ENCODE measurements at places on chromosomes 2 and 18. TPM values are rescaled to one million over a fixed set of nuclear protein-coding genes. Genes with fewer than 3 reads are reported as not detected.
A peak's percentile ranks its signal among the peaks of the same experiment; 100 is the strongest.

DNA sequence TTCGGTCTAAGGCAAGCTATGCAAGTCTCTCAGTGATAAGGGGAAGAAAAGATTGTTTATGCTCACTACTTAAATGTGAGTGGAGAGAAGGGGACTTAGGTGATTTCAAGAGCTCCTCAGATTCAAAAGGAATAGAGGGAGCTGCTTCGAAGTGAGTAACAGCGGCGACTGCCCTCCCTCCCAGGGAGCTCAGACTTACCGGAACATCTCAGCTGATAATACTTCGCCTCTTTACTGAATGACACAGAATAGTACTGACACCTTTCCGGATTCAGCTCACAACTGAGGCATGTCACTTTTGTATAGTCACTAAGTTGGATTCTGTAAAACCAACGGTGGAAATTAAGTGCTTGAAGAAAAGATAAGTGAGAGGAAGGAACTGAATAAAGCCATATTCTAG is 55.5 kb downstream of the DPP4 start:
- DNase-seq, result no peak

The NGEF gene
- total RNA-seq, result 28.7 TPM

The ANKRD30BL gene
- 21.0 TPM for total RNA-seq

GRCh38 chr2:173942861-173943523 is 22.2 kb downstream of the SP3 start:
- no peak for DNase-seq

DNA sequence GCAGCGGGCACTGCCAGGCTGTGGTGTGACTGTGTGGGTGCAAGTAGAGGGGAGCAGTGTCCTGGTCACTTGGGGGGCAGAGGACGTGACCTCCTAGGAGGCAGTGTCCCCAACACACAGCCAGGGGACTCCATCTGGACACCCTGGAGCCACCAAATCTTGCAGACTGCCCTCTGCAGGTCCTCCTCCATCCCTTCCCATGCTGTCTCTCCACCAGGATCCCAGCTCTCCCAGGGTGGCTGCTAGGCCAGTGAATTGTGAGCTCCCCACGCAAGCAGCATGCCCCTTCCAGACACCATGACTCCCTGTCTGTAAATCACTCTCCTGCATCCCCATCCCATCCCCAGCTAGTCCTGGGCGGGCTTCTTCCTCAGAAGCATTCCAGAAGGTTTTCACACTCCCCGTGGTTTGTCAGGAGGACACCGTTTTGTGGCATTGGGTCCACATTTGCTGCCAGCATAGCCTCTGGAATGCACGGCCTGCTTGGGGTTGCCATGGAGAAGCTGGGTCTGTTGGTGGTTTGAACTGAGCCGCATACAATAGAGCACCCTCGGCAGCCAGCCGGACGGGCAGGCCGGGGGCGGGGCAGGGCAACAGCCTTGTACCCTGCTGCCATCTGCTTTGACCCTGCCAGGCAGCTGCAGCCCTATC is 210.7 kb downstream of the KLHL29 start:
- DNase-seq, result no peak

- no peak for DNase-seq
Measured at GRCh38 chr2:26847307-26847654, 651 bp upstream of the DPYSL5 start.

The GTF2A1L gene
- 36.1 TPM for total RNA-seq

DNA sequence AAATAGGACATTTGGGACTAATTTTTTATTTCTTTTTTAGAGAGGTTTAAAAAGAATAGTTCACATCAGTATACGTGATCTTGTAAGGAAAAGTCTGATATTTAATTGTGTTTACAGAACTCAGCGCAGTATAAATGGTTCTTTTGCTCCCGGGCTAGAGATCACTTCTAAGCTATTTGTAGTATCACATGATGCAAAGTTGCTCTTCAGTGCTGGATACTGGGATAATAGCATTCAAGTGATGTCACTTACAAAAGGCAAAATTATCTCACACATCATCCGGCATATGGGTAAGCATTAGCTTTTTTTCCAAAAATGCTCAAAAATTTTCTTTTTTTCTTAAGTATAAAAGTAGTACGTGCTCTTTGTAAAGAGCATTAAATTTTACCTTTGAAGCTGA is 37.4 kb upstream of the CYP20A1 start:
- no peak for DNase-seq

GRCh38 chr2:8514796-8515758 is 166.8 kb upstream of the ID2 start:
- peak; percentile 58 for DNase-seq

GRCh38 chr2:101300164-101300563 is 8.3 kb downstream of the RNF149 start:
- DNase-seq, result no peak

DNA sequence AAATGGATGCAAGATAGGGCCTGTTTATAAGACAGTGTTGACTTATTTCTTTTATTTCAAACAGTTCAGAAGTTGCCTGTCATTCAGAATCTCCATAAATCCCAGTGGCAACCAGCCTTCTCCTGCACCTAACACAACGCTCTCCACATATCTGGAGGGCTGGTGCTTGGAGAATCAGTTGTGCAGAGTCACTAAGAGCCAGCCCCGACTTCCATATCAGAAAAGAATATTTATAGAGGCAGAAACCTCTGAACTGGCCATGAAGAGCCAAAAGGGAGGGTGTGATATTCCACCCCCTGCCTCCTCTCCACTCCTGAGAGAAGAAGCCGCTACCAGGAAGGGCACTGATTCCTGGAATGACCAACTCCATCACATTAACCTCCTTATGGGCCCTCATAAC is 34.0 kb upstream of the B4GALT6 start:
- DNase-seq, result no peak

GRCh38 chr2:55138014-55138881 is 88.0 kb upstream of the RTN4 start:
- DNase-seq, result no peak

The EFEMP1 gene
- 8.6 TPM for total RNA-seq

The C2orf78 gene
- 18.6 TPM for total RNA-seq

DNA sequence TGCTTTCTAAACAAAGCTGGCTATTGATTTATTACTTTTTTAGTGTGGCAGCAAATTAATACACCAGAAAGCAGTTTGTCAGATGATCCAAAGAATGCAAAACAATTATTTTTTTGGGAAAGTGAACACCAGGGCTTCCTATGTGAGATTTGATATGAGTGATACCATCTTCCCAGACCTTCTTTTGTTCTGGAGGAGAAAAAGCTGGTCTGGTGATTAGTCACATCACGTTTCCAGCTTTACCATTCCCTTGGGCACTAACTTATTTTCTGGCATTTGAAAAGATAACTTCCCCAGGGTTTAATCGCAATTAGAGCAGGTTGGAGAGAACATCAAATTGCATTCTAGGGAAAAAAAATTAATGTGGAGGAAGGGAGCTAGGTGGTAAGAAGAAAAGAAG is 182.9 kb upstream of the TANK start:
- DNase-seq, result no peak

The FOXD4L1 gene
- 0.19 TPM for total RNA-seq

DNA sequence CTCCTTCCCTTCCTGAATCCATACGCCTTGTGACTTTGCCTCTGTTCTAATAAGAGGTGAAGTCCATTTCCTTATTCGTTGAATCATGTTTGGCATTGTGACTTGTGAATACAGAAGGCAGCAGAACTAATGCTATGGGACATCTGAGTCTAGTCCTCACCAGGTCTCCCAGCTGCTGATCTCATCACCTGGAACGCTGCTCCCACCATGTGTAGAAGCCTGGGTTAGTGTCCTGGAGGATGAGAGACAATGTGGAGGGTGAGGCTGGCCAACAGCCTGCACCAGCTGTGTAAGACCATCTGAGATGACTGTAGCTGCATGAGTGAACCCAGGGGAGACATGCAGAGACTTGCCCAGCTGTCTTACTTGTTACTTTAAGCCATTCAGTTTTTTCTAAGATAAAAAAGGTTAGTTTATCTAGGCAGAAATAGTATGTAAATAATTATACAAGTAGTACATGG is 3.5 kb upstream of the HAAO start:
- no peak for DNase-seq

The CNGA3 gene
- total RNA-seq, result 0.63 TPM

GRCh38 chr18:7367336-7367735 is 136.4 kb downstream of the LRRC30 start:
- no peak for DNase-seq

The ASB3 gene
- total RNA-seq, result 31.8 TPM

- DNase-seq, result no peak
Measured at GRCh38 chr18:59907172-59907571, 7.4 kb downstream of the PMAIP1 start.

The TMEM198 gene
- total RNA-seq, result 11.3 TPM

The DSG2 gene
- total RNA-seq, result 5.9 TPM

GRCh38 chr2:210189452-210190138 is 18.4 kb upstream of the KANSL1L start:
- DNase-seq, result no peak

GRCh38 chr2:140002110-140002509 is 1221.9 kb upstream of the NXPH2 start:
- no peak for DNase-seq

GRCh38 chr2:30584116-30584515 is 137.1 kb downstream of the LCLAT1 start:
- DNase-seq, result no peak

DNA sequence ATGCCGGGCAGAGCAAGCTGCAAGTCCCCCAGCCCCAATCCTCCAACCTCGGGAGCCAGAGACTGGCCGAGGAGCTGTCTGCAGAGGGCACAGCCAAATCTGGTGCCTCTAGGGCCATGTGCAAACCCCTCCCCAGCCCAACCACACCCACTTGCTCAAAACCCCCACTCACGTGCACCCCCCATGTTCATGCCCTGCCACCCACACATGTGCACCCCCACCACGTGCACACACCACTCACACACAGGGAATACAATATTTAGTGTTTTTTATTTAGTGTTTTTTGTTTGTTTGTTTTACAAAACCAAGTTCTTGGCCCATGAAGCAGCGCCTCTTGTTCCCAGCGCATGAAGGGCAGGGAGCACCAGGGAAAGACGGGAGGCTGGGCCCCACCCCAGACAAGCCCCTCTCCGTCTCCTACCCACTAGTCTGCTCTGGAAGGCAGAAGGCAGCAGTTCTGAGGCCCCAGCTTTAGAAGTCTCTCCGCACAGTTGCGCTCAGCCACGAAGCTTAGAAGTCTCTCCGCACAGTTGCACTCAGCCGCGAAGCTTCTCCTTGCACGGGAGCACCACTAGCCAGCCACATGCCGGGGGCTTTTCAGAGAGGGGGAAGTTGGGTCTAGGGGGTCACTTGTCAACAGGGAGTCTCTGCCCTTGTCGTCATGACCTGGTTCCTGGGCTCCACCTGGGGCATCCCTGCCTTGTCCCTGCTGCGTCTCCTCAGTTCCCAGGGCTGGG is 276.1 kb upstream of the HDAC4 start:
- DNase-seq, result peak; percentile 9

- no peak for DNase-seq
Measured at GRCh38 chr18:32362484-32362883, 108.2 kb downstream of the GAREM1 start.

The MC2R gene
- total RNA-seq, result not detected

DNA sequence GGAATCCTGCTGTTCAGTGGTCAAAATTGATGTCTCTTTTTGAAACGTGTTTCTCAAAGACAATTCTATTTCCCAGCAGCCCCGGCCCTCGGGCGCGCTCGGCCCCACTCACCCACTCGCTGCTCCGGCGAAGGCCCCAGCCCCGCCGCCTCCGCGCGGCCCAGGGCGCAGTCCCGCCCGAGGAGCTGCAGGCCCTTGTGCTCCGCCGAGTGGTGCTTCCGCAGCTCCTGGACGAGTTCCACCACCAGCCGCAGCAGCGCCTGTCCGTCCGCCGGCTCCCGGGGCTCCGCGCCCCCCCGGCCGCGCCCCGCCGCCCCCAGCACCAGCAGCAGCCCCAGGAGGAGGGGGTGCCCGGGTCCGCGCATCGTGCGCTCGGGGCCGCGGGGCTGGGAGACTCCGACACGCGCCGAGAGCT is 413 bp downstream of the ALKAL2 start:
- peak; percentile 63 for DNase-seq

- DNase-seq, result no peak
Measured at GRCh38 chr2:219944866-219945265, 317.4 kb downstream of the SLC4A3 start.

The RAB6D gene
- 1.7 TPM for total RNA-seq

The DYNAP gene
- total RNA-seq, result not detected

All from testis (tissue), 5 donors.